ENCODE measurements at places on chromosomes 1 and 21.

- DNase-seq: no peak
These were observed 102.8 kb upstream of the COL24A1 start for GRCh38 chr1:86259390-86259789.

GRCh38 chr1:218351391-218352074, 6.4 kb downstream of the TGFB2 start:
- DNase-seq: no peak

DNA sequence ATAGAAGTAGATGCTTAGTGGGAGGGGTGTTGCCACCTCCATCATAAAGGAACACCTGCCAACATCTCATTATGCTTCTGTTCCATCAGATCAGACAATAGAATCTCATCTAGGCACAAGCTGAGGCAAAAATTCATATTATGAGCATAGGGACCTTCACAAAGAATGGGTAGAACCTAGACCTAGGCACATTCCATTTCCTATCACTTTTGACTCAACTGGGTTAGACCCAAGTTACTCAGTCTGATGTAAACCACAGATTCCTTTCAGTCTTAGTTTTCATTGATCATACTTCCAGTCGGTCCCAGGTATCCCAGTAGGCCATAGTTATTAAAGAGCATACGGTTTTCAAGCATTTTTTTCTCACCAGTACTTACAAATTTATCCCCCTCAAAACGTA, 21.7 kb downstream of the XCL1 start:
- no peak for DNase-seq

DNA sequence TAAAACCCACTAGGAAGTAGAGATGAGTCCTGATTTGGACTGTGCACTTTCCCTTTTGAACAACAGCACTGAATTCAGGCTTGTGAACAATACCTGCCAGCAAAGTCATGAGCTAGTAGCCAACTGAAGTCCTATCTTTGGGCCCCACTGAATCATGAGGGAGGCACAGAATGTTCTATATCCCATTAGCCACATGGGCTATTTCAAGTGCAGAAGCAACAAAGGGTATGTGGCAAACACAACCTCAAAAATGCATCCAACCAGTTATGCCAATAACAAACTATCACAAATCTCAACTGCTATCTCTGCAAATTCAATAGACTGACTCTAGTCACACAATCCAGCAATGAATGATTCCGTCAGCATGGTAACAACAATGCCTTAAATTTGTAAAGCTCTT, 276.0 kb downstream of the MRPL39 start:
- no peak for DNase-seq

GRCh38 chr1:196451103-196451502, 157.1 kb downstream of the KCNT2 start:
- DNase-seq: no peak
